NCI-H446 (cell line): ENCODE measurements at places on chromosomes 2 and 18.

- no peak for DNase-seq
These were observed 49.1 kb downstream of the KCNF1 start for GRCh38 chr2:10960606-10961489.

DNA sequence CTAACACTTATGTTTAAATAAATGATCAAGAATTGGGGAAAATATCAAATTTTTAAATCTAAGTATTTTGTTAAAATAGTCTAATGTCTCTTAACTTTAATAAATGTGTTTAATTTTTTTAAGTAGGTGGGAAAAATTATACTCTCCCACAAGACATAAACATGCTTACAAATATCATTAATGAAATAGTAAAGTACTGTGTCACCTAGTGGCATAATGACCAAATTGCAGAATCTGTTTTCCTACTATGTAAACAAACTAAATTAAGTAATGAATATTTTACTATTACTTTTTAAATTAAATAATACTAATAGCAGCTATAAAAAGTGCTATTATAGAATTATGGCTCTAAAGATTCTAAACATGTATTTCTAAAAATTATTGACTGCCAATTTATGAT is 52.0 kb upstream of the CHAC2 start:
- no peak for DNase-seq

DNA sequence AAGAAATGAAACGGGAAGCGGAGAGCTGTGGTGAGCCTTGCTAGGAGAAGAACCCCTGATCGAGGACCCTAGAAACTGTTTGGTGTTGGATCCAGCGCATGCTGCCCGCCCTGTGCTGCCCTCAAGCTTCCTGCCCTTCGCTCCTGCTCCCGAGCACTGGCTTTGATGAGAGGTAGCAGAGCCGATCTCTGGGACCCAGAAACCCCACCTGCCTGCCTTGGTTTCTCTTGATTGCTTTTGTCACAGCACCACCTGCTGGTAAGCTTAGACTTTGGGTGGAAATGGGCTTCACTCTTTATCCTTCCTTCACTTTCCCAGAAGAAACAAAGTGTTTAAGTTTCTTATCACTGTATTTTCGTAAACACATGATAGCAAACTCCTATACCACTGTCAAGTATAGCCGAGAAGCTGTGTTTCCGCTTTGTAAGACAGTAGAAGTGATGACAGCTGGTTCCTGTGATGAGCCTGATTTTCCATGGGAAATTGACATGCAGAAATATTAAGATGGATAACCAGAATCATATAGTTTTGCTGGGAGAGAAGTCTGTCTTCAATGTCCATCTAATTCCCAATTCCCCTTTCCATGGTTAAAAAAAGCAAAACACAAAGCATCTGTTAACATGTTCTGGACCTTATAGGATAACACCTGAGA is 267.4 kb downstream of the PHLPP1 start:
- DNase-seq: peak; percentile 44

- no peak for DNase-seq
These were observed 16.0 kb downstream of the FAM178B start for GRCh38 chr2:96970248-96970875.

GRCh38 chr2:157720504-157720903 is 91.8 kb upstream of the ACVR1C start:
- DNase-seq: no peak

GRCh38 chr2:220628252-220628651 is 943.9 kb downstream of the EPHA4 start:
- DNase-seq: no peak
